NCI-H510A (cell line): ENCODE measurements at places on chromosomes 12 and 14.

DNA sequence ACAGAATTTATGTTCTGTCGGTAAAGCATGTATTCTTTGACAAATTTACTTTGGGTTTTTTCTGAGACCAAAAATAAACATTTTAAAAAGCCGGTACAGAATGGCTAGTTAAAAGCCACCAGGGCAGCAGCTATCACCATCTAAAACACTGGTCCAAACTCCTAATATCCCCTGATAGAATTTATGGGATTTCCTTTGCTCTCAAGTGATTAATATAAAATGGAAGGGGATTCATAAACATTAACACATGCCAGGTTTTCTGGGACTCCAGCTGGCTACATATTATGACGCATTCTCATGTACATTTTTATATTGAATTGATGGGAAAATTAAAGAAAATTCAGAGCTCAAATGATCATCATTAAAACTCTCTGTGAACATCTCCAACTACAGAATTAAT lies 640.8 kb downstream of the C12orf50 start:
- no peak for DNase-seq

DNA sequence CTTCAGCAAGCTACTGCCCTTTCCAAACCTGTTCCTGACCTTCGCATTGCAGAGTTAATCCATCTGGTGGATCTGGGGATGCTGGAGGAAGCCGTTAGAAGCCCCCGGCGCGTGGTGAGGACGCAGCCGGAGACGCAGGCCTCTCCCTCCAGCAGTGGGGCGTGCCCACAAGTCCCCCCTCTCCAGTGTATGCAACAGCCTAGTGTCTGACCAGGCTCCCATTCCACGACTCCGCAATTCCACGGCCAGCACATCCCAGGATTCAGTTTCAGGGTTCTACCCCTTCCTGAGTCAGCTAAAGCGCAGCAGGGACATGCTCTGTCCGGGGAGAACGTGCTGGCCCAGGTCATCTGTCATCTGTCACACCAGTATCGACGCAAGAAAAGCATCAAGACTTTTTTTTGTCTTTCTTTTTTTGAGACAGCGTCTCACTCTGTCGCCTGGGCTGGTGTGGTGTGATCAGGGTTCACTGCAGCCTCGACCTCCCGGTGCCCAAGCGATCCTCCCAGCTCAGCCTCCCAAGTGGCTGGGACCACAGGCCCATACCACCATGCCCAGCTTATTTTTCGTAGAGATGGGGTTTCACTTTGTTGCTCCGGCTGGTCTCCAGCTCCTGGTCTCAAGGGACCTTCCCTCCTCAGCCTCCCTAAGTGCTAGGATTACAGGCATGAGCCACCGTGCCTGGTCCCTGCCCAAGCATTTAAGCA lies 8.0 kb upstream of the DYNC1H1 start:
- DNase-seq: no peak

DNA sequence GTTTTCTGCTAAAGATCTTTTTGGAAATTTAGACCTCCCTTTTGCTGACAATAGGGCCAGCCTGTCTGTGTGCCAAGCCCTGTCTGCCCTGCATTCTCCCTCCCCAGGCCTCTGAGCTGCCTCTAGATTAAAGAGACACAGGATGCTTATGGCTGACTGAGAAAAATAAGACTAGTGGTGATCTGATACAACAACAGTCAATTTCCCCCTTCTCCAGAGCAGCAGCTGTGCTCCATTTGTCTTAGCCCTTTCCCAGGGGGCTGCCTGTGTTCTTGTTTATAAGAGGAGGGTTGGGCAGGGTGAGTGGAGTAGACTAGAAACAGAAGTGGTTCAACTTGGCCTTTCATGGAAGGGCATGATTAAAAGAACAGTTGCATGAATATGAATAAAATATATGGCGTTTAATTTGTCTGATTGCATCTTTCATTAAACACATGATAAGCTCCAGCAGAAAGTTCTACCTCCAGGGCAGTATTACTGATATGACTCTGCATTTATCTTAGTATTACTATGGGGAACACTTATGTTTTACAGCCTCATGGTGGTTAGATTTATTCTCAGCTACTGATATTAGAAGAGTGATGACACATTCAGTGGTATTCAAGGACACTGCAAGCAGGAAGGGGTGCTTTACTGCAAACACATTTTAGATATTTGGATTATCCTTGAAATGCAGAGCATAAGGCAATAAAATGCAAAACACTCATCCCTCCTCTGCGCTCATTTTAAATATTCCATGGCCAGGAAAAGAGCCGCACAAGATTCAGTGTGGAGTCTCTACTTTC lies 150.2 kb upstream of the CLEC14A start:
- DNase-seq: peak; percentile 11

DNA sequence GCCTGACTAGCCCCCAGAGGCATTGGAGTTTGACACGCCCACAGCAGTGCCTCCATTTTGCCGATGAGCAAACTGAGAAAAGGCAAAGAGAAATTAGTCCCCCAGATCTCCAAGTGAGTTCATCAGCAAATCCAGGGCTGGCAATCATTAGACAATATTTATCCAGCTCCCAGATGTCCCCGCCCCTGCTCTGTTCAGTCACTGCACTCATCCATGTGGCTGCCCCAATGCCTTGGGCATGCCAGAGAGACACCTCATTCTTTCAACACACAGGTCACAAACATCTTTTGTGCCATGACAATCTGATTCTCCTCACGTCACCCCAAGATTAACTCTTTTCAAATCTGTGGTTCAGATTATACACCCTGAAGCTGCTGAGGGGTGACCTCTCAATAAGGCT lies 43.5 kb downstream of the DPF3 start:
- no peak for DNase-seq

DNA sequence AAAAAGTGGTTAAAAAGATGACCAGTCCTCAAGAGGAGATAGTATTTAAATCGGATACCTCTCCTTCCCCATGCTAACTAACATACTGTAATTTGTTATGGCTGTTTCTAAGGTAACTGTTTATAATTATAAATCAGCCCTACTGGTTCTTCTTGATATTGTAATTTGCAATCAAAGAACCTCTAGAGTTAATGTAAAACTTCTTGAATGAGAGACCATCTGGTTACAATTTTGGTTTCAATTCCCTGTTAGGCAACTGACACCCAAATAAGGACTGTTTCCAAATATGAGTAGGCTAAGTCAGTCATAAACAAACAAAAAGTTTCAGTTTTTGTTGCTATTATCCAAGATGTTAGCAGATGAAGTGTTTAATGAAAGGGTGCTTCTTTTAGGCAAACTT lies 120.2 kb upstream of the DNM1L start:
- DNase-seq: no peak

DNA sequence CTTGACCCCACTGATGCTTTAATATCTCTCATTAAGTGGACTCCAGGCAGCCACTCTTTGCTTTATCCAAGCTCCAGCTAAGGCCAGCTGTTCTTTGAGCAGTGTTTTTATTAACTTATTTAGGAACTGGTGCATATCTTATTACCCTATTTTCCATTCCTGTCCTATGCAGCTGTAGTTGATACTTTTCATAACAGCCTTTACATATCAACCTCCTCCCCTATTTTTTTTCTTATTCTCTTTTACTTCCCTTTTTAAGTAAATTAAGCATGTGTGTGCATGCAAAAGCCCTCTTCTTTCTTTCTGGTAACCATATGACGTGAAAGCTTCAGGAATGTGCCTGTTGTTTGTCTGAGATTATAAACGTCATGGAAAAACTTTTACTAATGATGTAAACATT lies 121.2 kb downstream of the PTPRQ start:
- DNase-seq: no peak

- no peak for DNase-seq
Measured at GRCh38 chr12:52629281-52630007, 11.1 kb upstream of the KRT73 start.

- no peak for DNase-seq
Measured at GRCh38 chr12:74530676-74531075, 7.0 kb upstream of the ATXN7L3B start.

DNA sequence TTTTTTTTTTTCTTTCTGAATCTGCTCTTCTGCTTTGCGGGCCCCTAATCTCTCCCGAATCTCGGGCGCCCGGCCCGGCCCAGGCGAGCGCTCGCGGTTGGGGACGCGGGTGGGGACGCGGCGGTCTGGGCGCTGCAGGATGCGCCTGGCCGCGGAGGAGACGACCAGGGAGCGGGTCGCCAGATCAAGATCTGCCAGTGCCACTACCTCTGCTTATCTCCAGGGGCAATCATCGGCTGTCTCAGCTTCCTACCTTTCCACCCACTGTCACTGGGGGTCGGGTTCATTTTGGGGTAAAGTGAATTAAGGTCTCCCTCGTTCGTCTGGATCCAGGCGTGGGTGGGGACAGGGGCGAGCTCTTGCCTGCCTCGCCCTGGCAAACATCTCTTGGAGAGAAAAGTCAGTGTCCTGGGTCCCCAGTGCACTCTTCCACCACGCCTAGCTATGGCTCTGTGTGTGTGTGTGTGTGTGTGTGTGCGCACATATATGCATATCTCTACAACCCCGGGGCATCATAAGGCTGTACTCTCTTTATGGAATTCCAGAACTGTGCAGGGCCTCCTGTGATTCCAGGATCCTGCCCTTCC lies 422.3 kb downstream of the VRK1 start:
- DNase-seq: no peak

- DNase-seq: no peak
Measured at GRCh38 chr12:6549684-6550151, 6.1 kb downstream of the IFFO1 start.

DNA sequence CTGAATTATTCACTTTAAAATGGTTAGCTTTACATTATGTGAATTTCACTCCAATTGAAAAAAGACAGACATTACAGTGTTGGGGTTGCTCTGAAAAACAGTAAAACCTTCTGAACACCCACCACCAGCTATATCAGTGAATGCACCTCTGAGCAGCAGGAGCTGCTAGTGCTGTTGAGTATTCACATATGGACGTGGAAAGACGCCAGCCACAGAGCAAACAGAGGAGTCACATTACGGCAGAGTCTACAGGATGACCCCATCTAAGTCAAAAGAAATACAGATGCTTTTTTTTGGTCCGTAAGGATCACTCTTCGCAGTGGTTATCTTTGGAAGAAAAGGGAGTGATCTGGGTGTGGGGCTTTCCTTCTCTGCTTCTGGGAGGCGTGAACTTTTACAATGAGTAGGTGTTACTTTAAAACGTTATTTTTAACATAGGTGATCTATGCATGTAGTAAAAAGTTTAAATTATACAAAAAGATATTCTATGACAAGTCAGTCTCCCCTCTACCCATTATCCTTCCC lies 4.5 kb downstream of the HVCN1 start:
- no peak for DNase-seq

- DNase-seq: no peak
Measured at GRCh38 chr12:45205165-45205825, 10.6 kb upstream of the ANO6 start.

DNA sequence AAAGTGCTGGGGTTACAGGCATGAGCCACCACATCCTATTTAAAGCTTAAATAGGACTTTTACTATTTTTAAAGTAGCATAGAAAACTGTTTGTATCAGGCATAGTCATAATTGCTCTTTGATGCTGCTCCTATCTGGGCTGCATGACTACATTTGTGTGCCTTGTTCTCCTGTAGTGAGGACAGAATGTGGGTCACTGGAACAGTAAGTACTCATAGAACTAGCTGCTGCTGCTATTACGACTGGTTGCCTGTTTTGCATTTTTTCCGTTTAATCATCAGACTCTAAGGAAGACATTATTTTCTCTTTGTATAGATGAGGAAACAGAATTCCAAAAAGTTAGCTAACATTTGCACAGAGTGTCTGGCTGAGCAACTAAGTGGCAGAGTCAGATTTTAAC lies 42.8 kb downstream of the ZC3H14 start:
- no peak for DNase-seq

GRCh38 chr12:42187799-42188198 lies 43.1 kb upstream of the GXYLT1 start:
- DNase-seq: no peak

DNA sequence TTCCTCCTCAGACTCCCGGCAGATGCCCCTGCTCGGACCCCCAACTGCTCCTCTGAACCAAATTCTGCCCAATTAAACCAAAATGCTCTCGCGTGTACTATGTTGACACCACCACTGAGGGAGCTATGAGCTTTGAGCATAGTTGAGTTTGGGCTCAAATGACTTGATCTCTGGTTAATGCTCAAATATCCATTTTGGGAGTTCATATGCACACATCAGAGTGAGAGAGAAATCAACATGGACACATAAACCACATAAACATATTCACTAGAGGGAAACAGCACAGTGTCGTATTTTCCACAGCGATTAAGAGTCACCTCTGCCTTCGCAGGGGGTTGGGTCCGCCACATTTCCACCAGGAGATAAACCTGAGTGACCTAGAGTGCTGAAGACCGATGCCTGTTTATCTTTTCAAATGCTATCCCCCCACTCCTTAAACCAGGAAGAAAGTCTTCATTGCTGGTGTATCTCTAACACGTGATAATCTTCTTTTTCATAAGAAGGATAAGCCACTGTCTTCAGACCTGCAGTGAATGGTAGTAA lies 59.4 kb upstream of the FOXN3 start:
- DNase-seq: no peak

- DNase-seq: no peak
Measured at GRCh38 chr12:86713121-86713520, 456.9 kb upstream of the MGAT4C start.

GRCh38 chr14:99317231-99318090 lies 45.5 kb upstream of the BCL11B start:
- DNase-seq: no peak

DNA sequence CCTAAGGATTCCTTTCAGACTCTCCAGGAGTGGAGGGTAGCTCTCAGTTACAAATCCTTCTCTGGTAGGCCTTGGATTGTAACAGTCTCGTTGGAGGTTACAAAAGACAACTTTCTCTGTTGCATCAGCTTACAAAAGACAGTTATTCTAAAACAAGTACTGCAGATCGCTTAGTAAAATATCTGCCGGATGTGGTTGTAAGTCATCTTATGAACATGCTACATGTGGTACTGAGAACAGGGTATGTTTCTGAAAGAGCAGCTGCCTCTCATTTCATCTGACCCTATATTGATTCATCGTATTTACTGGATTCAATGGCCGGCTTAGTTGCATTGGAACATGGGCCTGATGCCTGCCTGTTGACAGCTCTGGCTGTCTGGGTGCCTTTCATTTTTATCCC lies 157.4 kb downstream of the PTCSC3 start:
- DNase-seq: no peak

GRCh38 chr14:80489513-80489912 lies 278.2 kb upstream of the DIO2 start:
- DNase-seq: no peak

GRCh38 chr12:54352022-54352531 lies 12.2 kb downstream of the GPR84 start:
- DNase-seq: no peak

DNA sequence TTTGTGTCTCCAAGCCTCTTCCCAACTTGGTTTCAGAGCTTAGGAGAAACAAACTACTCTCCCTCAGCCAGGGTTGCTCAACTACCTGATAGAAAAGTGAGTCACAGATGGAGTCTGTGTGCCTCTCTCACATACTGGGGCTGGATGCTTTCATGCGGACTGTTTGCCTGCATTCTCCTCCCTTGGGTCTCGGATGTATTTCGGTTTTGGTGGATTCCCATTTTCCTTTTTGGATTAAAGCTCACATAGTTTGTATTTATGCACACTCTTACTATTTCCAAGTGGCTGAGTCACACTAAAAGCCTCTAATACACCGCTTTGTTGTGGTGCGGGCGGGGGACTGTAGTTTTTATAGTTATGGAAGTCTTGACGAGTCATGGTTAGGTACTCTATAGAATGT lies 505.4 kb downstream of the LRFN5 start:
- DNase-seq: no peak

GRCh38 chr12:132739600-132740312 lies 21.9 kb downstream of the ANKLE2 start:
- no peak for DNase-seq
